ENCODE measurements at places on chromosomes 7 and 10.

DNA sequence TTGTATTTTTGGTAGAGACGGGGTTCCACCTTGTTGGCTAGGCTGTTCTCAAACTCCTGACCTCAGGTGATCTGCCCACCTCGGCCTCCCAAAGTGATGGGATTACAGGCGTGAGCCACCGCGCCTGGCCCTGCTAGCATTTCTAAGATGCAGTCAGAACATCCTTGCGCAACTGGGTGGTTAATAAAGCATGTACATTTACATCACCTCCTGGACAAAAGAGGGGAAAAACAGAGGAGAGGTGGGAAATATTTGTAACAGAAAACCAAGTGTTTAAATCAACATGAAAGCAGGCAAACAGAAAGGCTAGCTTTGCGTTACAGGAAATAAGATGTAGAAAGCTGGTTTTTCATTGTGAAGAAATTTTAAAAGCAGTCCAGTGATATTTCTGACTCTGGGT is 220.9 kb upstream of the KMT2E start:
- DNase-seq, result no peak

- peak; percentile 61 for DNase-seq
These were observed 190.8 kb downstream of the MLLT10 start for GRCh38 chr10:21724687-21725367.

- peak; percentile 62 for DNase-seq
These were observed at the start of gene NPC1L1 for GRCh38 chr7:44541028-44541869. Gene NPC1L1 (minus strand): TSS chr7:44541330. CDS start chr7:44541259, 71 bp downstream.

DNA sequence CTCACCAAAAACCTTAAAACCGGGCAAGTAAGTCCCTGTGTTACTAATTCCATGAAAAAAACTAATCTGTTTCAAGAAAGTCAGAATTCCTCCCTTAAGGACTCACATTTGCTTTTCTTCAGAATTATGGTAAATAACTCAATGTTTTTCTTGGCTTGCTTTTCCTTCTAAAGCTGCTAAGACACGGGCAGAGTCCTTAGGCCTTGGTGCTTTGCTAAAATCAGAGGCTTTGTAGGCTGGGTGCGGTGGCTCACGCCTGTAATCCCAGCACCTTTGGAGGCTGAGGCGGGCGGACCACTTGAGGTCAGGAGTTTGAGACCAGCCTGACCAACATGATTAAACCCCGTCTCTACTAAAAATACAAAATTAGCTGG is 32.0 kb downstream of the GNA12 start:
- DNase-seq, result no peak

GRCh38 chr7:2964208-2964607 is 79.5 kb downstream of the CARD11 start:
- DNase-seq, result no peak

GRCh38 chr10:50373821-50374501 is 122.6 kb upstream of the ASAH2 start:
- DNase-seq, result no peak

- peak; percentile 79 for DNase-seq
These were observed 167.9 kb downstream of the DIP2C start for GRCh38 chr10:521261-522250.

- DNase-seq, result no peak
These were observed 4.7 kb downstream of the BLVRA start for GRCh38 chr7:43763183-43763582.

GRCh38 chr10:3292636-3293035 is 120.1 kb upstream of the PITRM1 start:
- no peak for DNase-seq

DNA sequence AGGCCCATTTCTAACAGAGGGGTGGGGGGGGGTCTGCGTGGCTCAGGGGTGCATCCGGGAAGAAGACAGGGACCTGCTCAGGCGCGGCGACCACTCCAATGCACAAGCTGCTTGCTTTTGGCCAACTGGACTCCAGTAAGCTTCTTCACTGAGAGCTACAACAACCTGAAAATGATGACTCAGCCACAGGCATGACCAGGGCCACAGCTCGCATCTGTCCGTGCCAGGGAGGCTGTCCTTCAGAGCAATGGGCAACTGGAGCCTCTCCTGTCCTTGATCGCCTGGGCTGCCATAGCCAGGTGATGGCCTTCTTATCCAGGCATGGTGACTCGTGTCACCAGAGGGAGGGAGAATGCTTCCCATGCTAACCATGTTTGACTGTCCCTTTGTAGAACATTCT is 81.6 kb upstream of the RNF32 start:
- DNase-seq, result no peak

DNA sequence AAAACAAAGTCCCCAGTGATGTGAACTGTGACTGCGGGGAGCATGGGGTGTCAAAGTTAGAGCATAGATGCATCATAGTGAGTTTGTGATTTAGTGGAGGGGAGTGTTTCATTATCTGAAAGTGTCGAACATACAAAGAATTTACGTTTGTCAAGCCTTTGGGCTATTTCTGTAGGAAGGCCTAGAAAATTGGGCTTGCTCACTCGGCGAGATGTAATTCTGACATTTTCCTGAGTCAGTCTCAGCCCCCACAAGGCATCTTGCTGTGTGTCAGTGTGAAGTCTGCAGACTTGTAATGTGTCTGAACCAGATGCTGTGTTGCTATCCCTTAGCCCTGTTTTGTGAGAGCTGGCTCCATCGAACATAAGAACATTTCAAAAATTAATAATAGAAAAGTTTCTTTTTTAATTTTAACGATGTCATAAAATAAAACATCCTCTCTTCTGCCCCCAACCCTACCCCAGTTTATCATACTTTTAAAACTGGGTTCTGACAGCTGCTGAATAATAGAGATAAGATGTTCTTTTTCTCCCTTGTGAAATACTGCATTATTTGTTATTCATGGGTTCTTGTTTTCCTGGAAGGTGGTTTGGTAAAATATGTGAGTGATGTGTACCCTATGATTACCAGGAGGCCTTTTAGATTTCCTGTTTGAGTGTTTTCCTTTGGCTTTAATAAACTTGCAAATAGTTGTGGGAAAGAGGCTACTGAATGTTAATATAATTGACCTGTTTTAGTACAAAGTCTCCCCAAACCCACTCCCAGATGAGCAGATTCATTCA is 207.4 kb downstream of the GPR158 start:
- no peak for DNase-seq

GRCh38 chr7:132261327-132262159 is 314.7 kb downstream of the PLXNA4 start:
- DNase-seq, result peak; percentile 78

GRCh38 chr7:42233171-42233570 is 3.8 kb downstream of the GLI3 start:
- no peak for DNase-seq

GRCh38 chr7:95859429-95859828 is 87.1 kb downstream of the DYNC1I1 start:
- peak; percentile 50 for DNase-seq

DNA sequence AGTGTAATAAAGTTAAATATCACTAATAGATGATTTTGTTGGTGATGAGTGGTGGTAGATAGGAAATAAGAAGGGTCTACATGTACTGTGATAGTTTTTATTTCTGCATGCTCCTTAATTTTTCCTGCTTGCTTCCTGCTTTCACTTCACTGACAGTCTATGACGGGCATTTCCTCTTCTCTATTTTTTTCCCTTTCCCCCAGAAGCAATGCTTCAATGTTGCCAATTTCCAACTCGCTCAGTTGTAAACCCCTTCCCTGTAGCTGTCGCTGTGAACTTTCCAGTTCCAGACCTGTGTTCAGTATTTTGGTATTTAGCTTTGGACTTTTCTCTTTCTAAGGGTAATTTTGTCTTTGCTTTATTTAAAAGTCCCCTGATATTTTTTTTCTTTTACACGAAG is 123.5 kb upstream of the AGR3 start:
- DNase-seq, result no peak

DNA sequence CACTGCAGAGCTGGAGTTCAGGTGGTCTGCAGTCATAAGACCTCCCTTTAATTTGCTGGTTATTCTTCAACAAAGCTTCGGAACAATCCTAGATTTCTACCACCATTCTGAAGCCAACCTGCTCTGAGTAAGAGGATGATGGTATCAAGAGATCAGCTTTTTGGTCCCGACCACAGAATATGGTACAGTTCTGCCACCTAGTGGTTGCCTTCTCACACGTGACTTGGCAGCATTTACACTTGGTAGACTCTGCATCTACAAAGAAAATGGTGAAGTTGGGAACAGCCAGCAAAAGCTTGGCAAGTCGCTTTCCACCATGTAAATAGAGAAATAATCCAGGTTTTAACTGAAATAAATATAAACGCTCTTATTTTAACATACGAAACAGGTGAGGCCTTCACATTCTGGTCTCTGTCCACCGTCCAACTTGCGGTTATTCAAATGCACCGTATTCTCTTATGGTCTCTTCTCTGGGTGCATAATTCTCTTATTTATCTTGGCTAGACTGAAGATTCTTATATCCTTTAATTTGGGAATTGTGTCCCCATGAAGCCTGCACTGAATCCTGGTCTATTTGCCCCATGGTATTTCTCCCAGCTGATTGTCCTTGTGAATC is 173.9 kb upstream of the GRM3 start:
- DNase-seq, result peak; percentile 57

DNA sequence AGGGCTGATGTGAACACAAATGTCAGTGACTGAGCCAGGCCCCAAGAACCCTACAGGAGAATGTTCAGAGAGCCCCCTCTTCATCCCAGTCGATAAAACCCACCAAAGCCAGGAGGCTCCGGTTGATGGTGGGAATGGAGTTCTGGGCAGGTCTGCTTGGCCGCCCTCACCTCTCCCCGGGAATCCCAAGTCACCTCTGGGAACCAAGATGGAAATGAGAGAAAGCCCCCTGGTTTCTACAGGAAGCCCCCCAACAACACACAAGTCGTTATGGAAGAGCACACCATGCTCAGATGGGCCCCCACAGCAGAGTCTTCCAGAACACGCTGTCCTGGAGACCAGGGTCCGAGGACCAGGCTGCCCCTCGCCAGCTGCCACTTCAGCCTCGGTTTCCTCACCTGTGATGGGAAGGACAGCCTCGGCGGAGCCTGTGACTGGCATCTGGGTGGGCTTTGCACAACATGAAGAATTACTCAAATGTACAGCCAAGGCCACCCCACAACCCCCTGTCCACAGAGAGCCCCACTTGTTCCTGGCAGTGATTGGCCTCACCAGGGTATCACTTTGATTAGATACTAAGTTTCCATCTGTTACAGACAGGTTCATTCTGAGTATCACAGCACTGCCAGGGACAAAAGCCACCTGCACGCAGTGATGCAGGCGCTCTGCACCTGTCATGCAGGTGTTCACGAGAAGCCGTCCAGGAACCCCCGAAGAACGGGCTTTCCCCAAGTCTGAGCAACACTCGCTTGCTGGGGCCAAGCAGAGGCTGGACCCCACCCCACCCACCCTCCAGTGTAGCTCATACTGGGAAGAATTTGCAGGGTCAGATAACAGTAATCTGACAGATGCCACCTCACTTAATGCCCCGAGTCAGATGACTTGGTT is 57.6 kb downstream of the MKI67 start:
- no peak for DNase-seq

DNA sequence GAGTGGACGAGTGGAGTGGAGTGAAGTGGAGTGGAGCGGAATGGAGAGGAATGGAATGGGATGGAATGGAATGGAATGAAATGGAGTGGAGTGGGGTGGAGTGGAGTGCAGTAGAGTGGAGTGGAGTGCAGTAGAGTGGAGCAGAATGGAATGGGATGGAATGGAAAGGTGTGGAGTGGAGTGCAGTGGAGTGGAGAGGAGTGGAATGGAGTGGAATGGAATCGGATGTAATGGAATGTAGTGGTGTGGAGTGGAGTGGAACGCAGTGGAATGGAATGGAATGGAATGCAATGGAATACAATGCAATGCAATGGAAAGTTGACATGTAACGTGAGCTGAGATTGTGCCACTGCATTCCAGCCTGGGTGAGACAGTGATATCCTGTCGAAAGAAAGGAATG is 46.4 kb downstream of the ZNF716 start:
- no peak for DNase-seq

DNA sequence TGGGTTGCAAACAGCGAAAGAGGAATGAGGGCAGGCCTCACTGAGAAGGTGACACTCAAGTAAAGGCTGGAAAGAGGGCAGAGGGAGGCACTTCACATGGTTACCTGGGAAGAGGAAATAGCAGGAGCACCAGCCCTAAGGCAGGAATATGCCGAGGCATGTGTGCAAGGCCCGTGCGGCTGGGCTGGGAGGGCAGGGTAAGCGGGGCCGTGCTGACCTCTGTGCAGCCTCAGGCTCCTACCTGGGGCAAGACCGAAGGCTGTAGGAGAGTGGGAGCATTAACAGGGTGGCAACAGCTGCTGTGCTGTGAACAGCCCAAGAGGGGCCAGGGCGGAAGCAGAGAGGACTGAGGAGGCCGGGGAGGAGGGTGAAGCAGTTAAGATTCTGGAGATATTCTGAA is 24.0 kb upstream of the SH3PXD2A start:
- DNase-seq, result no peak

DNA sequence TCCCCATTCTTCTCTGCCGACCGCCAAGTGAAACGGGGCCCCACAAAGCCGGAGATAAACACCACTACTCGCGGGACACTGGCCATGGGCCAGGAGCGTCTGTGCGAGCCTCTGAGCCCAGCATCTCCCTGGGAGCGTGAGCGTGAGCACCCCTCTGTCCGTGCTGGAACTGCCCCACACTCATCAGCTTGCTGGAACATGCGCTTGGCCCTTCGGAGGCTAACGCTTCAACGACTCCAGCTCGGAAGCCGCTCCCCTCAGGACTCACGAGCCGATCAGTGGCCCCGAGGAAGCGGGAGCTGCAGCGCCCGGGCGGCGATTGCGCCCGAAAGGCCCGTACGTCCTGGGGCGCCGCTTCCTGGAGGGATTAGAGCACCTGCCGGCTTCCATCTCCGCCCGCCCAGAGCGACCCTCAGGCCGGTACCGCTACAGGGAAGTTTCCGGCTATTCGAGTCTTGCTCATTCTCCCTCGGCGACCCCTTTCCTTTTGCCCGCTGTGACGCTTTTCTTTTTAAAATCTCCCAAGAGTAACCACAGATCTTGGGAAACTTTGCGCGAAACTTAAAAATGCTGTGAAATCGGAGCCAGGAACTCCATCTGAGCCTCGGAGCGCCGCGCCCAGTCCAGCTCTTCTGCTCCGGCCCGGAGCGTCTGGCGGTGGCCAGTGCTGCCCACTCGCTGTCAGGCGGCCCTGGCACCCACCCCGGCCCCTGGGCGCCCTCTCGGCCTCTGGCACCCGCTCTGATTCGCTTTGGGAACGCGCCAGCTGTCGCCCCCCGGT is 1.0 kb downstream of the TLL2 start:
- peak; percentile 65 for DNase-seq

DNA sequence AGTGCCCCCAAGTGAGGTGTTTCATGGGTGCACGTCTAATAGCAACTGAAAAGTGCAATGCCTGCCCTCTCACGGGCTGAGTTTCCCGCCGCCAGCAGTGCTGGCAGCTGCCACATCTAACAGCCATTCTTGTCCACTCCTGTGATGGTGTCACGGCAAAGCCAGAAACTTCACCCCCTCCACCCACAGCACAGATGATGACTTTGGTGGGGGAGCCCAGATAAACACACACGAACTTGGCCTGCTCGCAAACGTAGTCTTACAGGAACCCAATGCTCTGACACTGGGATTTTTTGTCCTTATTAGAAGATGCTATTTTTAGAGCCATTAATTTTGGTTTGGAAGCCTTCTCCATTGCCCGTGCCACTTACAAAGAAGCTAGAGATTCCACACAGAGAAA is 26.7 kb downstream of the CPXM2 start:
- DNase-seq, result no peak
